ENCODE measurements at places on chromosomes 7 and 10. TPM values are rescaled to one million over a fixed set of nuclear protein-coding genes. Genes with fewer than 3 reads are reported as not detected.

DNA sequence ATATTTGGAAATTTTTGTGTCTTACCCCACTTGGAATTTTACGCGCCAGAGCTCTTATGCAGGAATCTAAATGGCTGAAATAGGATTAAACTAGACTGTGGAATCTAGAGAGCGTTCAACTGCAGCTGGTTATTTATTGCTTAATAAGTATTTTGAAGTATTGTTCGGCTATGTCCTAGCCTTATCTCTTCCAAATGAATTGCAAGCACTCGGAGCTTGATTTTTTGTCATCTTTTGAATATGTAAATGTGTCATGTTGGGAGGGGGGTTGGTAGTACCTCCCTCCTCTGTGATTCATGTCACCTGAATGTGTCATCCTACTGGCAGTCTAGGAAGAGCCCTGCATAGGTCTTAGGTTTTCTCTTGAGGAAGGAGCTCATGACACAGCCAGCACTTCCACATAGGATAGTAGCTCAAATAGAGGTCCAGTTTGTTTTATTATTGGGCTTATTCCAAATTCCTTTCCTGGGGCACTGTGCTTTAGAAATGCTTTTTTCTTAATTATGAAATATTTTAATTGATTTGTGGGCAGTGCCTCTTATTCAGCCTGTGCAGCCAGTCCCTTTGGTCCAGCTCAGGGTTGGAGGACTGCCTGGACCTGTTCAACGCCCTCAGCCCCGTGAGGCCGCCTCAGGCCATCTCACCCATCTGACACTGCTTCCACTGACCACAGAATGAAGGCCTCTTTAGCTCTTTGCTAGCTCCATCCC is 22.5 kb upstream of the TRIL start:
- no peak overlapping the region for H3K27ac ChIP-seq
- H3K4me3 ChIP-seq, result no peak overlapping the region
- peaks cover 11% of the 10 kb centered on the region for H3K27me3 ChIP-seq
- H3K4me1 ChIP-seq, result no peaks in the 10 kb centered on the region

DNA sequence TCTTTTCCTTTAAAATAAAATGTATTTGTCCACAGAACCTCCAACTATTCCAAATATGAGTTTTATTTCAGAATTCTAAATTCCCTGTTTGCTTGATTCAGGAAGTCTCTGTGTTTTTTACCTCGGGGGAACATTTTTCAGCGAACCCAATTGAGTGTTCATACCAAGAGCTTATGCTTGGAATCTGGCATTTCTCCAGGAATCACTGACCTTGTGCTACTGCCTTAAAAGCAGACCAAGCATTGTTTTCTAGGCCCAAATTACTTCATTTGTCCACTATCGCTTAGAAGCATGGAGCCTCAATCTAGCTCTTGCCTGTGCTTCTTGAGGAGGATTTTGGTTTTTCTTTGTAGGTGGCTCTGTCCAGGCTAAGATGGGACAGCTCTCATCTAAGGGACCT is 59.4 kb downstream of the EBLN1 start:
- H3K4me3 ChIP-seq, result no peak overlapping the region
- H3K27ac ChIP-seq, result no peak overlapping the region
- no peaks in the 10 kb centered on the region for H3K36me3 ChIP-seq
- H3K27me3 ChIP-seq, result no peaks in the 10 kb centered on the region

DNA sequence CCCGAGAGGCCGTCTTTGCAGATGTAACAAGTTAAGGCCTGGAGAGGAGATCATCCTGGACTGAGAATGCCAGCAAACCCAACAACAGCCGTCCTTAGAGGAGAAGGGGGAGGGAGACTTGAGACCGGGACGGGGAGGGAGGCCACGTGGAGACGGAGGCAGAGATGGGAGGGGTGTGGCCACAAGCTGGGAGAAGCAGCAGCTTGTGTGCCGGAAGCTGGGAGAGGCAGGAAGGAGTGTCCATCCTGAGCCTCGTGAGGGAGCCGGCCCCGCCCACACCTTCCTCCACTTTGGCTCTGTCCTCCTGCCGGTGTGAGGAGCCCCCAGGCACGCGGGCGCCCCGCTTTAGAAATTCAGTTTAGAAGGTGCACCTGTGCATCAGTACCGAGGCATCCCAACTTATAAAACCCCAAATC is 95.7 kb downstream of the DNAJB6 start:
- H3K4me1 ChIP-seq, result peaks cover 14% of the 10 kb centered on the region
- peak overlapping the region; percentile 48 for H3K4me3 ChIP-seq
- peak; percentile 37 for DNase-seq
- H3K27me3 ChIP-seq, result no peaks in the 10 kb centered on the region

- no peaks in the 10 kb centered on the region for H3K4me1 ChIP-seq
- DNase-seq, result no peak
- no peak overlapping the region for H3K27ac ChIP-seq
- H3K27me3 ChIP-seq, result no peaks in the 10 kb centered on the region
- H3K36me3 ChIP-seq, result no peaks in the 10 kb centered on the region
- no peak overlapping the region for H3K4me3 ChIP-seq
These were observed 550.0 kb downstream of the TNS3 start for GRCh38 chr7:47031786-47032535.

- H3K36me3 ChIP-seq, result peaks cover 8% of the 10 kb centered on the region
- no peak overlapping the region for H3K4me3 ChIP-seq
- no peaks in the 10 kb centered on the region for H3K27me3 ChIP-seq
- H3K4me1 ChIP-seq, result peaks cover 13% of the 10 kb centered on the region
These were observed 61.3 kb downstream of the FOXL3 start for GRCh38 chr7:351256-351655.

DNA sequence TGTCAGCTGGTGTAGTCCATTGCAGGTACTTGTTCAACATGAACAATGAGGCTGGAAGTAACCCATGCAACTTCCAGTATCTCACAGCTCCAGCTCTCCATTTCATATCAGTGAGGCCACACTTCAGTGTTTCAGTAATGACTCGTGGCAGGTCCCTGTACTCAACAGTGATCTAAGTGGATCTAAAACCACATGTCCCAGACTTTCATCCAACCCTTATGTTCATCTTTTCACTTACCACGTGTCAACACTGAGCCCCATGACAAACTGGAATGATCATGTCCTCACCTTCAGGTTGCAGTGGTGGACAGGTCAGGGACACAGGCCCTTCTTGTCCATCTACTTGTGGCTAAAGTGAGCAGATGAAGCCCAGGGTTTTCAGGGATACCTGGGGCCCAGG is 155.0 kb upstream of the GRB10 start:
- no peaks in the 10 kb centered on the region for H3K4me1 ChIP-seq
- H3K27me3 ChIP-seq, result peaks cover 22% of the 10 kb centered on the region
- no peak overlapping the region for H3K4me3 ChIP-seq
- H3K36me3 ChIP-seq, result no peaks in the 10 kb centered on the region
- DNase-seq, result no peak
- no peak overlapping the region for H3K27ac ChIP-seq

DNA sequence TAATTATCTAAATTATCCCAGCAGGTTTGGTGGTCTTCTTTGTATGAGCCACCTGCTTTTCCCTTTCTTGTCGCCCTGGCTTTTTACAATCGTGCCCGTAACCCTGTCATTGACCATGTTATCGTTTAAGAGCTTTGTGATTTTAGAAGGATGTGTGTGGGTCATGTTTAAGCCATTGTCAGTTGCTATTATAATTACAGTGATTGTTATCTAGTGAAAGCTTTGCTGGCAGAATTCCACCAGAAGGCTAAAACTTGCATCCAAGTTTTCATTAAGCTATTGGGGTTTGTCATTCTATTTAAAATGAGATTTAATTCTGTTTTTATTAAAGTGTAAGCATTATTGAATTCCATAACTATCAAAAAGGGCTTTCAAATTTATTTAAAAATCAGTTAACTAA is 354.2 kb upstream of the TMEM229A start:
- H3K27ac ChIP-seq, result no peak overlapping the region
- H3K27me3 ChIP-seq, result no peaks in the 10 kb centered on the region
- H3K4me3 ChIP-seq, result no peak overlapping the region
- no peaks in the 10 kb centered on the region for H3K4me1 ChIP-seq
- no peaks in the 10 kb centered on the region for H3K36me3 ChIP-seq

DNA sequence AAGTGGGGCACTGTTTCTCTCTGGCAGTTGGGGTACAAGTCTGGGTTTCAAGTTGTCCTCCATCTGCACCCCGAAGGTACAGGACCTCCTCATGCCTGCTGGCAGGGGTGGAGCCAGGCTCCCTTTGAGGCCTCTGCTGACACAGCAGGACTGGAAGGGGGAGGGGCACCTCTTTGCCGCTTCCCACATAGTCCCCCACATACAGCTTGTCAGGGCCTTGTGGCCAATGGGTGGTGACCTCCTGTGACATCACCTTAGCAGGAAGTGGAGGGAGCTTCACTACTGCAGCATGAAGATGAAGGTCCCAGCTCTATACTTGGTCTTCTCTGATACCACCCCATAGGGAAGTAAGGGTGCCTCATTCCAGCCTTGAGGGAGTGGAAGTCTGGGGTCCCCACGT is 167.8 kb downstream of the RAMP3 start:
- no peak for DNase-seq
- H3K4me3 ChIP-seq, result no peak overlapping the region
- H3K27me3 ChIP-seq, result peaks cover 16% of the 10 kb centered on the region
- H3K4me1 ChIP-seq, result no peaks in the 10 kb centered on the region

- no peaks in the 10 kb centered on the region for H3K36me3 ChIP-seq
- H3K4me1 ChIP-seq, result no peaks in the 10 kb centered on the region
- no peak overlapping the region for H3K4me3 ChIP-seq
- peaks cover 12% of the 10 kb centered on the region for H3K27me3 ChIP-seq
- no peak for DNase-seq
- H3K27ac ChIP-seq, result no peak overlapping the region
These were observed 236.9 kb upstream of the CELF2 start for GRCh38 chr10:10780746-10781145.

- no peak overlapping the region for H3K4me3 ChIP-seq
- H3K27me3 ChIP-seq, result no peaks in the 10 kb centered on the region
- no peaks in the 10 kb centered on the region for H3K4me1 ChIP-seq
These were observed 26.2 kb downstream of the HGF start for GRCh38 chr7:81743665-81744064.

DNA sequence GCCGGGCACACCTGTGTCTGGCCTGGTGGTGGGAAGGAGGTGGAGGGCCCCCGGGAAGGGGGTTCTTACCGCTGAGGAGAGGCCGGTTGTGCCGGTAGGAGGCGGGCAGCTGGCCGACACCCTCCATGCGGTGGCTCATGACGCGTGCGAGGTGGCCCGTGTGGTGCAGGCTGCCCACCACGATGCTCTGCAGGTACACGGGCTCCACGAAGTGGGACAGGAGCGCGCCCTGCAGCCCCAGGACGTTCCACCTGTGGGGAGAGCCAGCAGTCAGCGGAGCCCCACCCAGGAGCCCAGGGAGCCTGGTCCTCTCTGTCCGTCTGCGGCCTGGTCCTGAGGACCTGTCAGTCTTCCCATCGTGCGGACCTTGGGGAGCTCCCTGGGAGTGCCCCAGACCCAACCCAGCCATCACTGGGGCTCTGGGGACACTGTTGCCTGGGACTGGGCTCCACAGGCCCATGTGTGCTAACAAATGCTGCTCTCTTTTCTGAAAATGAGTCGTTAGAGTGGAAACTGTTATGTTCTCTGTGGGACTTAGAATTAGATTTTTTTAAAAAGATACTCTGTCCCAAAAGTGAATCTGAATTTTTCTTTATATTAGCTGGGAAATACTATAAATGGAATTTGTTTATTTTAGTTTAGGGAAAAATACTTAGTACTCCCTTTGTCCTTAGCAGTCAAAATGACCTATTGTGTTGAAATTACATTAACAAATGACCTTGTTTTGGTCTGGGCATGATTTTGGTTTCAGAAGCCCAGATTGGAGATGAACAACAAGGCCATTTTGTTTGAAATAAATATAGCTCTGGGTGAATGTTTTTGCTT is 143.9 kb downstream of the WDR37 start:
- no peaks in the 10 kb centered on the region for H3K36me3 ChIP-seq
- no peak for DNase-seq
- no peak overlapping the region for H3K27ac ChIP-seq
- H3K4me1 ChIP-seq, result no peaks in the 10 kb centered on the region
- H3K27me3 ChIP-seq, result peaks cover 2% of the 10 kb centered on the region

DNA sequence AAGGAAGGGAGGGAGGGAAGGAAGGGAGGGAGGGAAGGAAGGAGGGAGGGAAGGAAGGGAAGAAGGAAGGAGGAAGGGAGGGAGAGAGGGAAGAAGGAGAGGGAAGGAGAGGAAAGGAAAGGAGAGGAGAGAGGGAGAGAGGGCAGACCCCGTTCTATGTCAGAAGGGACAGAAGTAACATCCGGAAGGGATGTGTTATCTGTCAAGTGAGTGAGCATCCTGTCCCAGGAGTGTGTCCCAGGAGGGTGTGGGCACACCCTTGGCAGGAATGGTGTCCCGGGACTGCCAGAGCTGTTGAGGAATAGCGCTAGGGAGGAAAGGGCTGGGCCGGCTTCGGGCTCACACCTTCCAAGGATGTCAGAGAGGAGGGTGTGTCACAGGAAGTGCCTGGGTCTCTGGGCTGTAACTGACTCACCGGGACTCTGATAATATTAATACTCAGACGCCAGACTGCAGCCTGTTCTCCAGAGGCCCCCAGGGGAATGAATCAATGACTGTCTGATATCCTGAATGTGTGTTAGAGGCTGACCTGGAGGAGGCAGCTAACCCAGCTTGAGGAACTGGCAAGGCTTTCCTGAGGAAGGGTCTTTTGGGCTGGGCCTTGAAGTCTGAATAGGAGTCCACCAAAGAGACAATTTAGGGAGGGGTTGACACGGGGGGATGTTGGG is 125.6 kb upstream of the TNRC18 start:
- peaks cover 7% of the 10 kb centered on the region for H3K4me1 ChIP-seq
- no peaks in the 10 kb centered on the region for H3K36me3 ChIP-seq
- DNase-seq, result peak; percentile 48
- H3K4me3 ChIP-seq, result no peak overlapping the region
- H3K27me3 ChIP-seq, result no peaks in the 10 kb centered on the region

DNA sequence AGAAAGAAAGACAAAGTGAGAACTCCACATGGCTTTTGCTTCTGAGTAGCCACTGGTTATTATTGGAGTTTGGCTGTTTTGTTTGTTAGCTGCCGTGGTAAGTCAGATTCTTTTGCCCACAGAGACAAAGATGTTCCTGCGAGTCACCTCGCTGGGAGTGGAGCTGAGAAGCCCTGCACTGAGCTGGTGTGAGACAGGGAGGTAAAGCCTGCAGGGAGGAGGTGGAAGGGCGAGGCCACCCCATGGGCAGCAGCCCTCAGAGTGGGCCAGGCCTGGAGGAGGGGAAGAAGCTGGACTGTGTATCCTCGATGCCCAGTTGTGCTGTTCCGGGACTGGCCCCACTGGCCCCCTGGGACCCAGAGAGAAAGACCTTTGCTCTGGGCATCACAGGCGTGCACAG is 14.3 kb upstream of the NOM1 start:
- H3K4me1 ChIP-seq, result peaks cover 5% of the 10 kb centered on the region
- no peak overlapping the region for H3K27ac ChIP-seq
- no peak overlapping the region for H3K4me3 ChIP-seq

GRCh38 chr7:45574669-45575500 is 717 bp downstream of the ADCY1 start:
- H3K27me3 ChIP-seq, result peaks cover 47% of the 10 kb centered on the region
- DNase-seq, result no peak
- no peak overlapping the region for H3K4me3 ChIP-seq

- H3K4me1 ChIP-seq, result peaks cover 3% of the 10 kb centered on the region
- no peak overlapping the region for H3K4me3 ChIP-seq
- H3K36me3 ChIP-seq, result no peaks in the 10 kb centered on the region
- H3K27me3 ChIP-seq, result no peaks in the 10 kb centered on the region
- H3K27ac ChIP-seq, result no peak overlapping the region
These were observed 66.4 kb downstream of the CDHR3 start for GRCh38 chr7:106029451-106029850.

- no peak overlapping the region for H3K4me3 ChIP-seq
- DNase-seq, result no peak
- H3K36me3 ChIP-seq, result peaks cover 1% of the 10 kb centered on the region
These were observed 98.9 kb downstream of the KAT6B start for GRCh38 chr10:74925291-74925690.

Gene ASB10
- total RNA-seq, result not detected

Gene CRYGN
- total RNA-seq, result not detected

Gene LCOR
- total RNA-seq, result 18.2 TPM

Data from activated CD4-positive, alpha-beta memory T cell treated with anti-CD3 and anti-CD28 coated beads for 36 hours (primary cell).